ENCODE measurements at places on chromosomes 11 and 22. TPM values are rescaled to one million over a fixed set of nuclear protein-coding genes. Genes with fewer than 3 reads are reported as not detected.
A peak's percentile ranks its signal among the peaks of the same experiment; 100 is the strongest.

GRCh38 chr11:85903406-85903805, 48.2 kb downstream of the CCDC83 start:
- DNase-seq = no peak

SERPIND1 gene
- total RNA-seq = 1.3 TPM

KREMEN1 gene
- 28.7 TPM for total RNA-seq

DNA sequence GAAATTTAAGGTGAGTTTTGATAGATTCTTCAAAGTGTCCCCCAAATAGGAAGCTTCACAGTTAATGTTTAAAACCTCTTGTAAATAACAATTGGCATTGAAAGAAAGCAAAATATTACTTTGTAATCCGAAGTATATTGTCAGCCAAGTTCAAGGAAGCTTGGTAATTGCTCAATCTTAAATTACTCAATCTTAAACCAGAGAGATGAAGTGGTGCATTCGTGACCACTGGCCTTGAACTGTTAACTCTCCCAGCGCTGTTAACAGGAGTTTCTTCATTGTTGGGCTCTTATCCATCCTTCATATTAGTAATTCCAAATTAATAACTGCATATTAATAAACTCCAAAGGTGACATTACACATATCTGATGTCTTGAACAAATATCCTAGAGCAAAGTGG, 20.6 kb upstream of the FDX1 start:
- no peak for DNase-seq

- DNase-seq = no peak
Measured at GRCh38 chr11:78685156-78685555, 110.5 kb upstream of the NARS2 start.

- DNase-seq = no peak
Measured at GRCh38 chr11:2778630-2779498, 79.1 kb upstream of the KCNQ1OT1 start.

GRCh38 chr11:131481303-131481702, 110.9 kb downstream of the NTM start:
- no peak for DNase-seq

TEAD1 gene
- 144 TPM for total RNA-seq

DNA sequence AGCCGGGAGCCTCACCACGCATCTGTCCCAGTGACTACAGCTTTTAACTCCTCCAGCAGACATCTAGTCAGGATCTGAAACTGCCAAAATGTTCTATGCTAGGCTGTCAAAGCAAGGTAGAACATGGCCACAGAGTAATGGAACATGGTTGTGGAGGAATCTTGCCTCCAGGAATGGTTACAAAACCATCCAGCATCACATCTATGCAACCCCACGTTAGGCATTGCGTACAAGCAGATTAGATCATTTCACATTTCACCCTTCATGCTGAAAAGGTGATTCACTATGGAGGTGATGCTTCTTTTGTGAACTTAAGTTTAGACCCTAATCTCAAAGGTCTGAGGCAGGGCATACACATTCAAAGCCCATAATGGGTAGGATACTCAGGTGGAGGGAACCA, 103.0 kb downstream of the PARVA start:
- DNase-seq = no peak

GRCh38 chr11:17828311-17828751, 93.8 kb downstream of the KCNC1 start:
- no peak for DNase-seq

DNA sequence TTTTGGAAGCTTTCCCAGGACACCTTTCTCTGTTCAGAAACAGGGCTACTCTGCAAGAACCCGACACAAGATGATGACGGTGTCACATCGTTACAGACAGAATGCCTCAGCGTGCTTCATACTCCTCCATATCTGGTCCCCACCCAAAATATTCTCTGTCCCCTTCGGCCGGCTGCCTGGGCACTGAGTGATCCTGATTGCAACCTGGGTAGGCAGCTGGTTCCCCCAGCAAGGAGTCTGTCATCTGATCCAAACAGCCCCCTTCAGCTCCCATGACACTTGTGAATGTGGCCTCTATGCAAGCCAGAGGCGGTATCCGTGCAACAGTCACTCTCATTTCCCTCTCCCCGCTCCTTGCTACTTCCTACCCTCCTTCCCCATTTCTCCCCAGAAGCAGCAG, 431.7 kb upstream of the B3GAT1 start:
- no peak for DNase-seq

OR2AG2 gene
- not detected for total RNA-seq

- no peak for DNase-seq
Measured at GRCh38 chr22:46848197-46848596, 85.7 kb downstream of the TBC1D22A start.

KCNA4 gene
- not detected for total RNA-seq

- DNase-seq = no peak
Measured at GRCh38 chr11:1997755-1998154, at the start of gene H19. Gene H19 (minus strand): TSS chr11:1997842.

DNA sequence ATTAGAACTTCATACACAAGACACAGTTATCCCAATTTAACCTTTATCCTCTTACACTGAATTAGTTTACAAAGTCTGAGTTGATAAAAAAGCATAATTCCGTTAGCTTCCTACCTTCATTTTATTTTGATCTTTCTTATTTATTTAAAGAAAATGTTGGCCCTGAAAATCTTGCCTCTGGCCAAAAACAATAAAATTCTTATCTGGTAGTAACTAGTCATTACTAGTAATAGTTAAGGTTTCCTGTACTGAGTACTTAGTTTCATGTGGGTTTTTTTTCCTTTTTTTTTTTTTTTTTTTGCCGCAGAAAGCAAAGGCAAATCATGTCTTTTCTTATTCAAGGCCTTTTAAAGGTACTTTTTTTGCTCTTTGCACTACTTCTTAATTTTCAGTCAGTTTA, 120.6 kb downstream of the PAX6 start:
- DNase-seq = no peak

POLR2L gene
- 139 TPM for total RNA-seq

DNA sequence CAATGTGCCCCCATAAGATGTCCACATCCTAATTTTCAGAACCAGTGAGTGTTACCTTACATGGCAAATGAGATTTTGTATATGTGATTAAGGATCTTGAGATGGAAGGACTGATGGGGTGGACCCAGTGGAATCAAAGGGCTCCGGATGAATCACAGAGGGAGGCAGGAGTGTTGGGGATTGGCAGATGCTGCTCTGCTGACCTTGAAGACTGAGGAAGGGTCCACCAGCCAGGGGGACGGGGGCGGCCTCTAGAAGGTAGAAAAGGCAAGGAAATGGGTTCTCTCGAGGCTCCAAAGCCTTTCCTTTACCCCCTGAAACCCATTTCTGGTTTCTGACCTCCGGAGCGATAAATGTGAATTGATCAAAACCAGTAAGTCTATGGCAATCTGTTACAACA, 18.8 kb downstream of the TMEM218 start:
- DNase-seq = no peak

ABCC8 gene
- total RNA-seq = not detected

- DNase-seq = no peak
Measured at GRCh38 chr11:34394771-34395300, 37.0 kb upstream of the ABTB2 start.

GRCh38 chr11:19811380-19811779, 98.7 kb downstream of the NAV2 start:
- no peak for DNase-seq

PYGM gene
- total RNA-seq = 0.51 TPM

- DNase-seq = peak; percentile 55
Measured at GRCh38 chr22:42300259-42301076, 30.0 kb upstream of the TCF20 start.

- DNase-seq = peak; percentile 26
Measured at GRCh38 chr11:69320326-69320725, 26.4 kb downstream of the MYEOV start.

HDHD5 gene
- total RNA-seq = 63.7 TPM

Measured in Caco-2 (cell line).